Stimulated activated naive CD4-positive, alpha-beta T cell (primary cell): ENCODE measurements at places on chromosomes 4 and X.

- DNase-seq, result no peak
These were observed 17.0 kb upstream of the TMEM144 start for GRCh38 chr4:158193171-158193749.

DNA sequence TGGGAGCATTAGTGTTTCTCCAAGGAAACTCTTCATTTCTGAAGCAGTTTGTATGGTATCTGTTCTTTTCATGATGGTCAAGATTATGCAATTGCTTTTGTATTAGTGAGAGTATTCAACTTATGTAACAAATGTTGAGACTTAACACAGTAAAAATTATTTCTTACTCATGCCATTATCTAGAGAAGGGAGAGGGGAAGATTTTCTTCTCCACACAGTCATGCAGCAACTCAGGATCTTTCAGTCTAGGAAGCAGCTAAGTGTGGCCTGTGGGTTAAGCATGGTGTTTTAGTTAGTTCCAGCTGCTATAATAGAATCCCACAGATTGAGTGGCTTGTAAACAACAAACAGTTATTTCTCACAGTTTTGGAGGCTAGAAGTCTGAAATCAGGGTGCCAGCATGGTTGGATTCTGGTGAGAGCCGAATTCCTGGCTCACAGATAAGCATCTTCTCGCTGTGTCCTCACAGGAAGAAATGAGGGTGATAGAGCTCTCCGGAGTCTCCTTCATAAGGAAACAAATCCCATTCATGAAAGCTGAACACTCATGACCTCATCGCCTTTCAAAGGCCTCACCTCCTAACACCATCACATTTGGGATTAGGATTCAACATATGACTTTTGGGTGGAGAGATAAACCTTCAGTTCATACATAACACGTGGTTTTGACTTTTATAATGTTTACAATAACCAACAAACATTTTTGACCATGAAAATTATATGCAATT is 101.2 kb downstream of the FRMPD4 start:
- DNase-seq, result no peak

GRCh38 chr4:1051472-1051871 is 40.0 kb downstream of the FGFRL1 start:
- no peak for DNase-seq

- no peak for DNase-seq
These were observed 66.6 kb downstream of the CLDN22 start for GRCh38 chr4:183253451-183253850.

- no peak for DNase-seq
These were observed 24.2 kb upstream of the FRAS1 start for GRCh38 chr4:78032929-78033328.

DNA sequence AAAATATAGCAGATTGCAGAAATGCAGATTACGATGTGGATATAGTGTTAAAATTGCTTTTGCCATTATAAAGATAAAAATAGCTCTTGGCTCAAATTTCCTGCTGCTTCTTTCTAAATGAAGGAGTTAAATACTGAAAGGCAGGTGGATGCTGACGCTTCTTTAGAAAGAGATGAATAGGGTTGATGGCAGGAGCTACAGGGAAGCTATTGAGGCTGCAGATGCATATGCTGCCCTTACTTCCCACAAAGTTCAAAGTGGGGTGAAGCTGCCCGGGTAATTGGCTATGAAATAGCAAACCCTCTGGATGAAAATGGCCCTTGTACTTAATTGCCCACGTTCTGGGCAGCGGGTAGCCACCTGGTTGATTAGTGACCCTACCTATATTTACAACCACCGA is 379.5 kb downstream of the ZIC3 start:
- no peak for DNase-seq

DNA sequence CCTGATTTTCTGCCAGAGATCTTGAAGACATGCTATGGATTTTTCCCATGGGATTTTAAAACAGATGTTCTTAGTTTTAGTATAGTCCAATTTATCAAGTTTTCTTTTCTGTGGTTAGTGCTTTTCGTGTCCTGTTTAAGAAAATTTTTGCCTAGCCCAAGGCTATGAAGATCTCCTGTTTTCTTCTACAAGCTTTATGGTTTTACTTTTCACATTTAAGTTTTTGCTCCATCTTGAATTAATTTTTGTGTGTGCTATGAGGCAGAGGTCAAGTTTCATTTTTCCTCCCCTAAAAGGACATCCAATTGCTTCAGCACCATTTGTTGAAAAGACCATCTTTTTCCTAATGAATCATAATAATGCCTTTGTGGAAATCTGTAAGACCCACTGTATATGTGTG is 65.6 kb downstream of the POLR2B start:
- DNase-seq, result no peak

GRCh38 chrX:135741192-135741715 is 26.7 kb downstream of the CT45A3 start:
- no peak for DNase-seq

DNA sequence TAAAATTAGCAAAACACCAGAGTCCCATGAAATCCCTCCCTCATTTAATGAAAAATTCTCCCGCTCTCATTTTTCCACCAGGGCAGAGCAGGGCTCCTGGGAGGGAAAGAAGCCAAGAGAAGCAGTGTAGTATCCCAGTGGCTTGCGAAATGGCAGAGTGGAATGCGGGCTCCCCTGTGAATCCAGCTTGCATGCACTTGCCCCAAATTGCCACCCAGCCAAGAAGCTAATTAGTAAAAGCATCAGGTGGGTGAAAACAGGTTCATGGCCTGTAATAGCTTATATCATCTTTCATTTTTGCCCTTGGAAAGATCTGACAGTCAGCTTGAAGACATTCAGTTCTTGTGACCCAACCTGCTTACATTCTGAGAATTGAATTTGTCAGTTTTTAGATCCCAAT is 10.1 kb downstream of the AMOT start:
- DNase-seq, result no peak

DNA sequence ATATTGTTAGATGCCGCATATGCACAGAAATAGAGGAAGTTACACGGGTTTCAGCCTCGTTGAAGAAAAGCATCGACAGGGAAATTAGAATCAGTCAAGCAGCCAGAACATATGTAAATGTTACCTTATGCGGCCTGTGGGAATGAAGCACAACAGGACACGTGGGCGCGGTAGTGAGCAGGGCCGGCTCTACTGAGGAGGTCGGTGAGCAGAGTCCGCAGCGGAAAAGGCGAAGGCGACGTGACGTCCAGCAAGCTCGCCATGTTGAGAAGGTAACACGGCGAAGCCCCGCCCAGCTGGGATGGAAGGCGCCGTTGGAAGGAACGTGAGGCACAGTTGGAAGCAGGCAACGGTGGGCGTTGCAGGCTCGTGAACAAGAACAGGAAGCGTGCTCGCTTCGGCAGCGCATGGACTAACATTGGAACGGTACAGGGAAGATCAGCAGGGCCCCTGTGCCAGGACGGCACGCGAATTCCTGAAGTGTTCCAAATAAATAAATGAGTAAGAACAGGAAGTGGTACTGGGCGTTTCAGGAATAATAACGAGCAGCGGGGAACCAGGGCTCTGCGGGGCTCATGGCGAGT is 54.6 kb downstream of the MTNR1A start:
- no peak for DNase-seq

DNA sequence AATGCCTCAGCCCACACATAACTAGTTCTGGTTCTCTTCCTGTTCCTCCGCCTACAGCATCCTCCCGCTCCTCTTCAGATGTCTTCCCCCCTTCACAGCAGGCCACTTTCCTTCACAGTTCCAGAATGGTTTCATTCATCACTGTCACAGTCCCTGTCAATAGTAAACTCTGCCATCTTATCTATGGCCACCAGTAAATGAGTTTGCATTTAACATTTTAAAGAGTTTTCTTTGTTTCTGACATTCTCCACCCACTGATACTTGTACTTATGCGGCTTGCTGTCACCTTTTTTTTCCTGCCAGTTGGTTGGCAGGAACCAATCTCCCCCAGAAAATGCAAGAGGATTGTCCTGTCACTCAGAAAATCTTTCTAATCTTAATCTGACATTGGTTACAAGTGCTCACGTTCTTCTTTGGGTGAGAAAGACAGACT is 114.1 kb downstream of the GLUD2 start:
- no peak for DNase-seq

DNA sequence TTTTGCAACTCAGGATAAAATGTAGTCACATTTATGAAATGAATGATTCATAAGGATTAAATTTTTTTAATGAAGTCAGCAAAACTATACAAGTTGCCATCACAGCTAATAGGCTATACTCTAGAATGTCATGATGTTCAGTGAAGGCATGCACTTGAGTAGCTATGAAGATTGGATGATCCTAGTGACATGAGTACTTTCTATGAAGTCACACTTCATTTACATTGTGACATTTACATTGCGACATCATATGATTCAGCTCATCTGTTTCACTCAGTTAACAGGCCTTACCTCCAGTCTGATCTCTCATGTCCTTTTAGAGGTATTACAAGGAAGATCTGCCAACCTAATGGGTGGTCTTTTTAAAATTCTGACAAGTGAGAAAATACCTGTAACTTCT is 82.7 kb upstream of the FGF13 start:
- DNase-seq, result no peak

GRCh38 chr4:144712775-144713174 is 66.8 kb downstream of the HHIP start:
- DNase-seq, result no peak

- DNase-seq, result no peak
These were observed 126.5 kb downstream of the QDPR start for GRCh38 chr4:17385403-17385802.

DNA sequence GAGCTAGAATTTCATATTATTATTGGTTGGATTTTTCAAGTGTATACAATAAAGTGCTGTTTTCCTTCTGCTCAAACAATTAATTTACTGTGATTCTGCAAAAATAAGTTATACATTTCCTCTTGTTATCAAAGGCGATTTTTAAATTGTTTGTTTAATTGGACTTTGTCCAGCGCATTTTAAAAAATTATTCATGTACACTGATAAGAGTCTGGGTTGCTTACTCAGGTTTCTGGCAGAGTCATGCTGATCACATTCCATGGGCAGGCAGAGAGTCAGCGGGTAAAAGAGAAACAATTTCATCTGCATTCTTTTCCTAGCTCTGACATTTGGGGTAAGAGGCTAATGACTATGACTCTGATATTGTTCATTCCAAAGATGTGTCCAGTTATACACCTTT is 8.9 kb downstream of the FAT4 start:
- no peak for DNase-seq

DNA sequence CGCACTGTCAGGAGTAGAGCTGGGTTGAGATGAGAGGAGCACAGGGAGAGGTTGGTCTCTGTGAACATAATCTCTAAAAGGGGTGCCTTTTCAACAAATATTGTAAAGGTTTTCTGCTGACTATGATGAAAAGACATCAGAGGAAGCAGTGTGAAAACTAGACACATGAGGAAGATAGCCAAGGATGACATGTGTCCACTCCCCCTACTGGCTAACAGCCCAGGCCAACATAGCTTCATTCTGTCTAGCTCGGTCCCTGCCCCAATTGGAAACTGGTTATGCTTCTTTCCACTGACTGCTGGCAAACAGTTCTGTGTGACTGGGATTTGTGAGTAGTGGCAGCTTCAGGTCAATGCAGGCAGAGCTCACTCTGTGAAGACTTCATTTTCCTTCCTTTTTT is 115.4 kb upstream of the ESX1 start:
- DNase-seq, result no peak

GRCh38 chr4:161762796-161763195 is 401.0 kb downstream of the FSTL5 start:
- no peak for DNase-seq

DNA sequence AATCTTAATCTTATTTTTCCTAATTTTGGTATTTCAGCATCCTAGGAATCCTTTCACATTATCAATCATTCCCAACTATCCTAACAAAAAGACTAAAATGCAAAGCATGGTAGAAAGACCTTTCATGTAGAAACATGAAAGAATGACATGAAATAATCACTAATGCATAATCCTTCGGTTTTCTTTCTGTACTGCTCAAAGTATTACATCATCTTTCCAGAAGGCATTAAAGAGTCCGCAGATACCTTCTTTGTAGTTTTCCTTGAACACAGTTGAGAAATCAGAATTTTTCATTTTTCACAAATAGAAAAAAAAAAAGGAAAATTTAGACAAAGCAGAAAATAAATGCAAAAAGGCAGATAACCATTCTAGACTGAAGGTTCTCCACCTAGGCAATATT is 11.5 kb downstream of the RCHY1 start:
- no peak for DNase-seq

- no peak for DNase-seq
These were observed 35.5 kb upstream of the HMX1 start for GRCh38 chr4:8906991-8907595.

DNA sequence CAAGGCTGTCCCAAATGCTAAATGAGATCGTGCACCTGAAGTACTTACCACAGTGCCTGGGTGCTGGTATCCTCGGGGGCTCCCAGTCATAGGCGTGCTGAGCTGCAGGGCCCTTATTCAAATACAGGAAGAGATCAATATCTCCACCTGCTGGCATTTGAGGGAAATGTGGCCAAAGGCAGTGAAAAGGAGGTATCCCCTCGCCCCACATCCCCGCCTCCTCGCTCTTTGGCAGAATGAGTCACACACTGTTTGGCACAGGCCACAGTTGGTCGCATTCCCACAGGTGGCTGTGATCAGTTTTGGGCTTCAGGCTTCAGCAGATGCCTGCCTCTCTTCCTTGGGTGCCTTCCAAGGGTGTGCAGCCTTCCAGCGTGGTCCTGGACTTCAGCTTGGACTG is 28.4 kb downstream of the ZNF185 start:
- DNase-seq, result no peak

GRCh38 chr4:40196724-40197281 is at the start of gene RHOH:
TSS of gene RHOH (plus strand) at chr4:40197031. CDS start at chr4:40243387, 46,356 bp downstream.
- DNase-seq, result peak; percentile 88

DNA sequence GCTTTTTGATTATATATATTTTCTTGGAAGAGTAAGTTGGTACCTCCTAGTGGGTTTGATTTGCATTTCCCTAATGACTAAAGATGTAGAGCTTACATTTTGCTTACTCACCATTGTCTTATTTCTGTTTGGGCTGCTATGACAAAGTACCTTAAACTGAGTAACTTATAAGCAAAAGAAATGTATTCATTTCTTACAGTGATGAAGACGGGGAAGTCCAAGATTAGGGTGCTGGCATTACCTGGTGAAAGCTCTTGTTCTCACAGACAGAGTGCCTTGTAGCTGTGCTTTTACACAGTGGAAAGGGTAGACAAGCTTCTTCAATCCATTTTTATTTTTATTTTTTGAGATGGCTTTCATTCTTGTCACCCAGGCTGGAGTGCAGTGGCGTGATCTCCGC is 229.2 kb upstream of the AGA start:
- no peak for DNase-seq
